ENCODE measurements at places on chromosomes 1 and 21. TPM values are rescaled to one million over a fixed set of nuclear protein-coding genes. Genes with fewer than 3 reads are reported as not detected.

Gene AMY1C
- total RNA-seq: 0.26 TPM

Gene PLPPR4
- total RNA-seq: not detected

Gene DMRTA2
- 4.2 TPM for total RNA-seq

Gene SERINC2
- 23.2 TPM for total RNA-seq

Gene PGLYRP3
- 4.6 TPM for total RNA-seq

Gene CD244
- under 0.01 TPM for total RNA-seq

Gene WNT3A
- not detected for total RNA-seq

Gene TMEM53
- total RNA-seq: 6.1 TPM

Gene FAF1
- total RNA-seq: 44.5 TPM

Gene TMEM82
- total RNA-seq: not detected

Gene VTCN1
- total RNA-seq: 0.90 TPM
